ENCODE measurements at places on chromosomes 4 and X.

DNA sequence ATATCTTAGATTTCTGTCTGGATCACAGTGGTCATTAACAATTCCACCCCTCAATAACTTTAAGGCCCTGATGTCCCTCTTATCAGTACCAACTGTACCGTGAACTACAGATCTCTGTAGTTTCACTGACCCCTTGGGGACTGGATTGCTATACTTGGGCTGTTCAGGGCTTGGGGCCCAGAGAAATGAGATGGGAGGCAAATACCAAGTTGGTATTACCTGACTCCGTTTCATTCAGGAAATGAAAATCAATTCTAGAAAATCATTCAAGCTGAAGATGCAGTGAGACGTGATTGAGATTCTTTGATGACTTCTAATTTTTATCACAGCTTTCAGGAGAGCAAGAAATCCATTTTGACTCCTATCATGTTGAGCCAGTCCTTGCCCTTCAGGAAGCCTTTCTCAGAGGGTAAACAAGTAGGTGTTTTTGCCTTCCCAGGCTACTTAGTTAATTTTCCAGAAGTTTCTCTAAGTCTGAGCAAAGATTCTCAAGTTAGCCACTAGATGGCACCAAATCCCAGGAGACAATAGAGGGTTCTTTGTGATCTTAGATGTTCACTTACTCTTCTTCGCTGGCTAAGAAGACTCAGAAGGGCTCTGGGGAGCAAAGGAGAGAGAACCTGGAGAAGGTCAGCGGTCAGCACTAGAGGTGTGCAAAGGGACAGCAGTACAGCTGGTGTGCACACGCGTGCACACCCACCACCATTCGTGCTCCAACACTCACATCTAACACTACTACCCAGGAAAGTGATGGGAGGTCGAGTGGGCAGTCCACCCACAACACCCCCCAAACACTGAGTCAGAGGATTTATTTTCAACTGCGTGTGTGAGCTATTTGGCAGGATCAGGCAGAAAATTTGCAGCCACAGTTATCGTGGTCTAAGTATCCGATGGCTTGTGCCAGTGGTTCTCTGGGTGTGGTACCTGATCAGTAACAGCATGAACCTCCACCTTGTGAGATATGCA is 7.4 kb downstream of the HNRNPH2 start:
- no peak for DNase-seq

GRCh38 chrX:12771445-12772069 is 19.7 kb upstream of the PRPS2 start:
- DNase-seq, result no peak

GRCh38 chrX:12989461-12989860 is 14.6 kb downstream of the TMSB4X start:
- DNase-seq, result no peak

GRCh38 chrX:7960246-7960645 is 33.0 kb upstream of the PNPLA4 start:
- no peak for DNase-seq

- no peak for DNase-seq
Measured at GRCh38 chr4:168881781-168882420, 128.2 kb downstream of the CBR4 start.

DNA sequence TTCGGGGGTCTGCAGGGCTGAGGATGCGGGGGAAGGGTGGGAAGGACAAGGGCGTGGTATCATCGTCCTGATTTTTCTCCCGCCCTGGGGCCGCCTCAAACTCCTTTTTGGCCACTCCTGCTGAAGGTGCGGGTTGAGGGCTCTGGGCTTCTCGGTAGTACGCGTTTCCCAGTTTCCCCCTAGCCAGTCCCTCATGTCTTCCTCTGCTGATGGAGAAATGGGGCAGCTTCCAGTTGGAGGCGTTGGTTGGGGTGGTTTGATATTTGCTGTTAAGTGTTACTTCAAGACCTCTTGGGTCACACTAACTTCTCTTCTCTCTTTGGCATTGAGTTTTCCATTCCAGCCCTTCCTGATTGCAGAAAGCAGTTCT is 482 bp downstream of the GSTCD start:
- DNase-seq, result no peak

DNA sequence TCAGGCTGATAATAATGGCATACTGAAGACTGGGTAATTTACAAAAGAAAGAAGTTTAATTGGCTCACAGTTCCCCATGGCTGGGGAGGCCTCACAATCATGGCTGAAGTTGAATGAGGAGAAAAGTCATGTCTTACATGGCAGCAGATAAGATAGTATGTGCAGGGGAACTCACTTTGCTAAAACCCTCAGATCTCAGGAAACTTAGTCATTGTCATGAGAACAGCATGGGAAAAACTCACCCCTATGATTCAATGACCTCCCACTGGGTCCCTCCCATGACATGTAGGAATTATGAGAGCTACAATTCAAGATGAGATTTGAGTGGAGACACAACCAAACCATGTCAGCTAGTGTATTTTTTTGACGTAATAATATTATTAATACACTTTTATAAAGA is 149.8 kb upstream of the BOD1L1 start:
- DNase-seq, result no peak

DNA sequence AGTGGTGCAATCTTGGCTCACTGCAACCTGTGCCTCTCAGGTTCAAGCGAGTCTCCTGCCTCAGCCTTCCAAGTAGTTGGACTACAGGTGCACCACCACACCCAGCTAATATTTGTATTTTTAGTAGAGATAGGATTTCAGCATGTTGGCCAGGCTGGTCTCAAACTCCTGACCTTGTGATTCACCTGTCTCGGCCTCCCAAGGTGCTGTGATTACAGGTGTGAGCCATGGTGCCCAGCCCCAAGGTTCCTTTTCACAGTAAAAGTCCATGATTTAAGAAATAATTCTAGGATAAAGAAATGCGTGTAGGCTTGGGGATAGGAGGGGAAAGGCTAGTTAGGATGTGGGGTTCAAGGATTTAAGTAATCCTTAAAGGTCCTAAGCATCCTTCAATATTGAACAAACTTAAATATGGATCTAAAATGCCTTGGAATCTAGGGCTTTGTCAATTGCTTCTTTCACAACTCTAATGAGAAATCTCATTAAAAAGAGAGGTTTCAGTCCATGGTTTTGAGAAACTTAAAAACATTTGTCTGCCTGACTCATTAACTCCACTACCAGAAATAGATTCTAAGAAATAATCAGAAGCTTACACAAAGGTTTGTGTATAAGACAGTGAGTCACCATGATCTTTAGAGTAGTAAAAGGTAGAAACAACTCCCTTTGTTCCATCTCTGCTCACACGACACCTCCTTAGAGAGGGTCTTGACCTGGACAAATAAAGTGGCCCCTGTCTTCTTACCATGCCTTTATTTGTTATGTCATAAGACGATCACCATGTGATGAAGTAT is 203.2 kb downstream of the PTTG2 start:
- no peak for DNase-seq
